ENCODE measurements at places on chromosomes 2 and 18.

GRCh38 chr18:76233876-76234675, 261.0 kb downstream of the ZNF516 start:
- no peak for DNase-seq

DNA sequence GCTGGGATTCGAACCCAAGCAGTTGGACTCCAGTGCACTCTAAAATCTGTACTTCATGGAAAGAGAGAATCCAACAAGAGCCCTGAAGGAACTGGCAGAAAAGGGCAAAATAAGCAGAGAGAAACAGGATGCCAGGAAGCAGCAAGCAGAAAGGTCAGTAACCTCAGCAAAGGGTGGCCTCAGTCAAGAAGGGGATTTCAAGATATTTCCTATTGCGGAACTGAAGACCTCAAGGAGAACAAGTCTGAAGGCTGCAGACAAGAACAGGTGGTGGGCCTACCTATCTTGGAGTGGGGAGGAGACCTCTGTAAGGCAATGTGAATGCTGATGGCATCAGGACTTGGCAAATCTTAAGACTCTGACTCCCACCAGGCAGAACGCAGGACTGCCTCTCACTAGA, 20.1 kb upstream of the MREG start:
- no peak for DNase-seq

- DNase-seq, result no peak
Observed at GRCh38 chr18:48599391-48599790, 60.6 kb downstream of the CTIF start.

DNA sequence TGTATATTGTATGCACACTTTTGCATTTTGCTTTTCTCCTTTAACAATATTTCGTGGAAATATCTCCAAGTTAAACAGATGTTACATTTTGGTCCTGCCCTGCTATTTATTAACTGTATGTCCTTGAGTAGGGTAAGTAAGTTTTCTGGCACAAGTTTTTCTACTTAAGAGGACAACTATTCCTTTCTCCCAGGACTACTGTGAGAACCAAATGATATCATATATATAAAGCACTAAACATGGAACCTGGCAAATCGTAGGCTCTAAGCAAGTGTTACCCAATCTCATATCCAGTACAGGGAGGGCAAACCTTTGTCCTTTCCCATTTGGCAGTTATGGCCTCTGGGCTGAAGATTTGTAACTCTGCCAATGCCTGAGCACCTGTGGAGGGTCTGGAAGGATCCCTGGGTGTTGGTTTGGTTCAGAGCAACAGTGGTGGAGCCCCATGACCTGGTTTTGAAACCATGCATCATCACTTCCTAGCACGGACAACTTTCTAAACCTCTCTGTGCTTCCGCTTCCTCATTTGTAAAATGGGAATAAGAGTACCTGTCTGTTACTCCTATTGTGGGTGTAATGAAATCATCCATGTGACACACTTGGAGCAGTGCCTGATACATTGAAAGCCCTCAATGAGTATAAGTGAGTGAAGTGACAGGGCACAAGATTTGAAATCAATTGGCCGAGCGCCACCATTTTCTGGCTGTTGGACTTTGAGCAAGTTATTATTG, 28.3 kb upstream of the ICOS start:
- DNase-seq, result no peak

DNA sequence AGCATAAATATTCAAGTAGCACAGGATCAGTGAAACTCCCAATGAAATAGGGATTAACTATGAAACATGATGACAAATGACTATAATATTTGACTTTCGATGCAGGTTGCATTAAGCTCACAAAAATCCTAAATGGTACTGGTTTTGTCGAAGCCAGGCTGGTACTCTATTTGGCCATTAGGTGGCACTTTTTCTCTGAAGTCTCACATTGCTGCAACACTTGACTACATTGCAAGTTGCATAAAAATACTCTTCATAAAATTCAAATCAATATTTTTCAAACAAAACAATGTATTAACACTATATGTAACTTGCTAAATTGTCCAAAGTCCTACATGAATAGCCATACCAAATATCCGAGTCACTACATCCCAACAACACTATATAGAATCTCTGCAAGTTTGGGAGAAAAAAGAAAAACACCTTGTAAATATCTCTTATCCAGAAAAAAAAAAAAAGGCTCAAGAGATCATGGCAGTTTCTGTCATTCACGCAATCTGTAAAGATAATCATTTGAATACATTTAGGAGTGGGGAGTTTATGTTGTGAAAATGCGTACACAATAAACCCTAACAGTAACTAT, 9.5 kb downstream of the RTTN start:
- peak; percentile 10 for DNase-seq

- DNase-seq, result no peak
Observed at GRCh38 chr2:215526341-215526740, 90.5 kb upstream of the FN1 start.

- DNase-seq, result no peak
Observed at GRCh38 chr18:43876286-43876685, 599.0 kb upstream of the SYT4 start.

- DNase-seq, result no peak
Observed at GRCh38 chr2:16654833-16655444, 10.7 kb downstream of the CYRIA start.

DNA sequence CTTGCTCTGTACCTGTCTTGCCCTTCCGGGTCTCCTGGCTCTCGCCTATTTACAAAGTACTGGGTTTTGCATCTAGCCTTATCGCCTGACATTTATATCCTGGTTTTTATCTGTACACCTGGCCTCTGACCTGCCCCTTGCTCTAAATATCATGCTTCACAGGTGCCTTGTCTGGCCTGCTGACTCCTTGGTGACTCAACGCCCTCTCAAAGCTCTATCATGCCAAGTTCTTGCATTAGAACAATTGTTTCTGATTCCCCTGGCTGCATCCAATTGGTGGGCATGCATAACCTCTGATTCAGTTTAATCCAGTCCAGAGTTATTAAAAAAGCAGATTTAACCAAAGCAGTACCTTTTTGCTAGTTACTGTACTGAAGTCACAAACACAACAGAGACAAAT, 113.9 kb upstream of the CCDC68 start:
- no peak for DNase-seq

DNA sequence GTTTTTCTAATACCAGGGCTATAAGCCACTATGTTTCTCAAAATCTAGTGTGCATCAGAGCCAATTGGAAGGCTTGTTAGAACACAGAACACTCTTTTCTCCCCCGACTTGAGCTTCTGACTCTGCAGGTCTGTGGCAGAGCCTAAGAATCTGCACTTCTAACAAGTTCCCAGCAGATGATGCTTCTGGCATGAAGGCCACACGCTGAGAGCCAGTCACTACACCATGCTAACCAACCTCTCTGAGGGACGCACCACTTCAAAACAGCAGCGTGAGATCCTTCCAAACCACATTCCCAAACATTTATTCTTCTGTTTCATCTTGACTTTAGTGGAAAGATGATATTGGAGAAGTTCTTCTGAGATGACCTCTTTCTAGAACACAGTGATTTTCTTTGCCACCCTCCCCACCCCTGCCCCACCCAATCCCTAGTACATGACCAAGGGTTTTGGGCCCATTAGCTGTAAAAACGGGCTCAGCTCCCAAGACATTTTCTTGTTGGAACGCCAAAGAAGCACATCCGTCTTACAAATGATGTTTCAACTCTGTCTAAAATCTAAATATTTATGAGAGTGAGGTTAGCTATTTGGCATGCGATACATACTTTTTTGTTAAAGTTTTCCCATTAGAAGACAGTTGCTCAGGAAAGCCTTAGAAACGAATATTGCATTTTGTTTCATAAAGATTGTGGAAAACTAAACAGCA, 391.9 kb downstream of the TMEM182 start:
- DNase-seq, result no peak

- DNase-seq, result no peak
Observed at GRCh38 chr2:207676827-207677354, 34.5 kb upstream of the CCNYL1 start.

DNA sequence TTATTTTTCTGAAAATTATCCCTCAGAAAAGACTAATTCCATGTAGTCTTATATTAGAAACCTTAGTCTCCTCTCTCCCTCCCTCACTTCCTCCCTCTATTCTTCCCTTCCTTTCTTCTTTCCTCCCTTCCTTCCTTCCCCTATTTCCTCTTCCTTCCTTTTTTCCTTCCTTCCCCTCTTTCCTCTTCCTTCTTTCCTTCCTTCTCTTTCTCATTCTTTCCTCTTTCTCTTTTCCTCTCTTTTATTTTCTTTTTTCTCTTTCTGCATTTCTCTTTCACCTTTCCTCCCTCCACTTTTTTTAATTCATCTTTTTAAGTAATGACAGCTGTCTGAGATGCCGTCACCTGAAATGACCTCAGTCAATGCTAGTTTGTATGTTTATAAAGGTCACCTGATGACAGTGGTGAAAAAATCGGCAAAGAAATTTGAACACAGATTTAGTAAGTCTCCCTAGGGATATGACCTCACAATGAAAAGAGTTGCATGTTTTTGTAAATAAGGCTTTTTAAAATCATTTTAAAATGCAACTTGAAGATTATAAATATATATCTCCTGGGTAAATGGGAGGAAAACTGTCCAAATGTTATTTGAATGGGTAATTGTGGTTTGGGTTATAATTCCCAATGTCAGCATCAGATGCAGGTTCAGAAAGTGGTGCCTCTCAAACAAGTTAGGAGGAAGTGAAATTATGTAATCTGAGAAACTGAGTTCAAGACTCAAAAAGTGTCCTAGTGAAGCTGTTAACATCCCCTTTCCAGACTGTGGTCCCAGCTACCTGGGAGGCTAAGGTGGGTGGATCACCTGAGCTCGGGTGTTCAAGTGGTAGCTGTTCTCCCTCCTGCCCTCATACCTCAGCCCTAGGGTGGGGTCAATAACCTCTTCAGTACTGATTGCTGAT, 90.3 kb upstream of the ST3GAL5 start:
- DNase-seq, result no peak

- no peak for DNase-seq
Observed at GRCh38 chr2:22902180-22902550, 482.8 kb upstream of the KLHL29 start.

- no peak for DNase-seq
Observed at GRCh38 chr2:210611466-210611865, 55.1 kb downstream of the CPS1 start.

- DNase-seq, result no peak
Observed at GRCh38 chr2:152411154-152411553, 76.2 kb downstream of the FMNL2 start.

GRCh38 chr2:106184394-106184793, 9.7 kb downstream of the UXS1 start:
- no peak for DNase-seq

DNA sequence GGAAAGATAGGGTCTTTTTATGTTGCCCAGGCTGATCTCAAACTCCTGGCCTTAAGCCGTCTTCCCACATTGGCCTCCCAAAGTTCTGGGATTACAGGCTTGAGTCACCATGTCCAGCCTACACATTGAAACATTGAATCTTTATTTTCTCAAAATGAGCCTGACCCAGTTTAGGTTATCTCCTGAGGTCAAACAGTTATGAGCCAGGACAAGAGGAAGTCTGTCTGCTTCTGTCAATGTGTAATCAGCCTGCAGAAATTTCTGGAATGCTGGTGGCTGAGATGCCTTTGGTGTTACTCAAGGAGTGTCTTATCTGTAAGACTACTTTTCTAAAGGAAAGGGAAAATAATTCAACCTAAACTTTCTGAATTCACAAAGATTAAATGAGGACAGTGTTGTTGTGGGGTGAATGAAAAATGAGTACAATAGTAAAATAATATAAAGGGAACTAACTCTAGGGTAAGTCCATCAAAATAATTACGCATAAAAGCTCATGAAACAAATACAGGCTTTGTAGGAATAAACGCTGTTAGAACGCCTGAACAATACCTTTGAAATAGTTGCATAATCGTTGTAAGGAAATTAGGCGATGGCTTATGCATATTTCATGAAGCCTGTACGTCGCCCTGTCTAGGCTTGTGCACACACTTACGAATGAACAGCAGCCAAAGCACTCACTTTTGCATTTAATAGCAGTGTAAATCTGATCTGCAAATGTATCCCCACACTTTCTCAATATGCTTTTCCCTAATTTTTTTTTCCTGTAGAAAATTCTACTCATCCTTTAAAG, 260.8 kb downstream of the RDH14 start:
- DNase-seq, result no peak

DNA sequence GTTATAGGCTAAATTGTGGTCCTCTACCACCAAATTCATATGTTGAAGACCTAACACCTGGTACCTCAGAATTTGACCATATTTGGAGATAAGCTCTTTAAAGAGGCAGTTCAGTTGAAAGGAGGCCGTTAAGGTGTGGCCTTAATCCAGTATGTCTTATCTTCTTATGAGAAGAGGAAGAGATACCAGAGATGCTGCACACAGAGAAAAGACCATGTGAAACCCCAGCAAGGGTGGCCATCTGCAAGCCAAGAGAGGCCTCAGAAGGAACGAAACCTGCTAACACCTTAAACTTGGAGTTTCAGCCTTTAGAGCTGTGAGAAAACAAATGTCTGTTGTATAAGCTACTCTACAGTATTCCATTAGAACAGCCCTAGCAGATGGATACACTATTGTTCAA, 528.1 kb upstream of the DCC start:
- DNase-seq, result no peak

- DNase-seq, result no peak
Observed at GRCh38 chr2:200909958-200910357, 20.8 kb downstream of the NIF3L1 start.

GRCh38 chr2:6917071-6917760, at the start of gene RNF144A:
Gene RNF144A, plus strand, starts transcription at chr2:6917412. Its CDS starts 79,515 bp downstream, at chr2:6996927.
- DNase-seq, result peak; percentile 62

- DNase-seq, result no peak
Observed at GRCh38 chr2:36486521-36487044, 111.4 kb downstream of the FEZ2 start.

- no peak for DNase-seq
Observed at GRCh38 chr18:48868468-48869466, 82.0 kb downstream of the SMAD7 start.

DNA sequence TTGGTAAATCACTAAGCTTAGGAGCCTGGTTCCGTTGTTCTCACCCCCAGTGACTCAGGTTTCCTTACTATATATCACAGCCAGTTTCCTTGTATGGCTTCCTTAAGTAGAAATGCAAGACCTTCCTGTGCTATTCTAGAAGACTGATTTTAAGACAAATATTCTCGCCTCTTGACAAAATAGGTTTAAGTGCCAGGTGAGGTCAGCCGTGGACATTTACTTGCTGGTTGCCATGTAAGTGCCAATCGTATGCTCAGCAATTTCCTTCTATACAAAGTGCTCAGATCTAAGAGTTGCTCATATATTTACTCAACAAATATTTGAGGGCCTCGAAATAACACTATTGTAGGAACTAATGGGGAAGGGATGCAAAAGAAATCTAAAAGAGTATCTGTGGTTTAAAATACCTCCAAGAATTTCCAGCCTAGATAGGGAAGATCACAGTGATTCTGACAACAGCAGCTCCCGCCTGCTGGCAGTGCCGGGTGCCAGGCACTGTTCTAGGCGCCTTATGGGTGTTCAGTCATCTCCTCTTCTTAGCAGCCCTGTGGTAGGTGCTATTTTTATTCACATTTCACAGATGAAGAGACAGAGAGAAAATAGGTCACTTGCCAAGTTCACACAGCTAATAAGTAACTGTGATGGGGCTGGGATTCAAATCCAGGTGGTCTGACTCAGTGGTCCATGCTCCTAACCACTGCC, 95.3 kb upstream of the B3GNT7 start:
- no peak for DNase-seq

- no peak for DNase-seq
Observed at GRCh38 chr2:43685357-43685756, 9.1 kb upstream of the C1GALT1C1L start.

Data from WTC11 (cell line).